H9 (cell line): ENCODE measurements at places on chromosomes 12 and 14. TPM values are rescaled to one million over a fixed set of nuclear protein-coding genes. Genes with fewer than 3 reads are reported as not detected.

GRCh38 chr14:63435204-63435603 is 108.0 kb downstream of the PPP2R5E start:
- H3K4me1 ChIP-seq = peaks cover 3% of the 10 kb centered on the region; the same call in 1 of the 2 replicates
- H3K4me3 ChIP-seq = no peak overlapping the region
- DNase-seq = no peak
- H3K27ac ChIP-seq = no peak overlapping the region
- H3K36me3 ChIP-seq = no peaks in the 10 kb centered on the region

GRCh38 chr12:46983959-46984841 is 95.2 kb upstream of the PCED1B start:
- no peak overlapping the region for H3K4me3 ChIP-seq
- H3K27me3 ChIP-seq = no peaks in the 10 kb centered on the region
- no peaks in the 10 kb centered on the region for H3K4me1 ChIP-seq
- DNase-seq = peak; percentile 76
- peaks cover 2% of the 10 kb centered on the region; the same call in 1 of the 3 replicates for H3K36me3 ChIP-seq

GLIPR1L1 gene
- total RNA-seq = 1.9 and 3.2 TPM in 2 replicates

DNA sequence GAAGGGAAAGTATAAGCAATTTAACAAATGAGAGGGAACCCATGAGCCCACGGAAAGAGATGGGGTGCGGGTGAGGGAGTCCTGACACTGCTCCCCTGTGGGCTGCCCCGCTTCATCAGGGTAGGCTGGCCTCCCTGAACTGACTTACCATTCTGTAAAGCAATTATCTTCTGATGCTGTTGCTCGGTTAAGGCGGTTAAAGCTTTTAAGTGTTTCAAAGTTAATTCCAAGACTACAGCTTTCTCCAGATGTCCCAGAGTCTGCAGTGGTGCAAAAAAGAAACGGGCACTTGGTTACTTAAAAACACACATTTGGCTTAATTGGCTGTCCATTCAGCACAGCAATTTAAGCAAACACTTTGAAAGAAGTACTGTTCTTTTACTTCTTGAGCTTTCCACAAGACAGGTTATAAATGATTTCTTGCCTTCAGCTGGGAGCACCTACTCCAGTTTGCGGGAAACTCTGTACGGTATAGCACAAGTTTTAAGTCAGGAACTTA is 1.3 kb downstream of the BHLHE41 start:
- peaks cover 4% of the 10 kb centered on the region; the same call in 1 of the 3 replicates for H3K36me3 ChIP-seq
- H3K27me3 ChIP-seq = peaks cover 53% of the 10 kb centered on the region
- H3K4me3 ChIP-seq = peak overlapping the region; percentile 59
- no peak for DNase-seq
- no peak overlapping the region for H3K27ac ChIP-seq

- H3K36me3 ChIP-seq = no peaks in the 10 kb centered on the region
- H3K4me3 ChIP-seq = no peak overlapping the region
- no peaks in the 10 kb centered on the region for H3K4me1 ChIP-seq
- DNase-seq = no peak
- H3K27ac ChIP-seq = no peak overlapping the region
Observed at GRCh38 chr14:59197695-59198262, 9.3 kb downstream of the DAAM1 start.

SDS gene
- total RNA-seq = 0.13 TPM in 1 of 2 replicates, not detected in the other

DNA sequence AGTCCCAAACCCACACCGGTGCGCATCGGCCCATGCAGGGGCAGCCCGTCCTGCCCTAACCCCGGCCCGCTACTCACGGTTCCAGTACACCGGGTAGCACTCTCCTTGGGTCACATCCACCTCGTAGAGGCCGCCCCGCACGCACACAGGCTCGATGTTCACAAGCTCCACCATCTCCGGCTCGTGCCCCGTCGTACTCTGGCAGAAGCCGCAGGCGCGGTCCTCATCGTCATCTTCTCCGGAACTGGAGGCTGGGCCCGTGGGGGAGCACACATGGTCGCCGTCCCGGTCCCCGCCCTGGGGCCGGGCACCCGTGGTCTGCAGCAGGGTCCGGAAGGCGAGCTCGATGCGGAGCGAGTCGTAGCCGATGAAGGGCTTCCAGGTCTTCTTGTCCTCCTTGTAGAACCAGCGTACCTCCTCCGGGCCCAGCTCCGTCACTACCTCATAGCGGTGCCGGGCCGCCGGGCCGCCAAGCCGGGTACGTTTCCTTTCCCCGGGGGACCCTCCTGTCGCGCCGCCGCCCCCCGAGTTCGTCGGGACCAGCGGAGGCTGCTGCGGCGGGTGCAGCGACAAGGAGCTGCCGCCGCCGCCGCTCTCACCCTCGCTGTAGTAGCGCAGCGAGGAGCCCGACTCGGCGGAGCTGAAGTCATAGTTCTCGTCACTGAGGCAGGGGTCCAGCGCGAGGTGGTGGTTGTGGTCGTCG is 788 bp downstream of the DDHD1 start:
- H3K4me1 ChIP-seq = no peaks in the 10 kb centered on the region; the same call in 1 of the 2 replicates
- peak; percentile 41 for DNase-seq
- H3K4me3 ChIP-seq = peak overlapping the region; percentile 96

CYP46A1 gene
- total RNA-seq = 0.59 and 0.75 TPM in 2 replicates

DNA sequence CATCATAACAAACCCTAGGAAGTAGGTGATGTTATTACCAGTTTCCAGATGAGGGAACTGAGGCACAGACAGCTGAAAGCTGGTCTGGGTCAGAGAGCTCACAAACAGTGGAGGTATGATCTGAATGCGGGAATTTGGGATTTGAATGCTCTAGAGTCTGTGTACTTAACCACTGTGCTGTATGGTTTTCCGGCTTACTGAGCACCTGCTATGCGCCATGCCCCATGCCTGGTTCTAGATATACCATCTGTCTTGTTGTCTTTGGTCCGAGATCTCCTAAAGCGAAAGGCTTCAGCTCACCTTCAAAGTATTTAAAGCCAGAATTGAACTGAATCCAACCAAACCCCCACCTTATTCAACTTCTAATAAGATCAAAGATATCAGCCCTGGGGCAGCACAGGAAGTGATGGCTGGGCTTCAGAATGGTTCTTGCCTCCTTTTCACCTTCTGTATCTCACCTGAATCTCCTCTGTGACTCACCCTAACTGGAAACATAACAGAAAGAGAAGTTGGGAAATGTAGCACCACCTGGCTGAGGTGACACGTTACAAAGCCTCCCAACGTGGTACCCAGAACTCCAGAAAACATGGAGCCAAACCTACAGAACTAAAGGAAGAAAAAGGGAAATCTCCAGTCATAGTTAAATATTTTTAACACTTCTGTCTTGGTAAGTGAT is 54.3 kb downstream of the PRMT8 start:
- H3K27me3 ChIP-seq = no peaks in the 10 kb centered on the region
- no peaks in the 10 kb centered on the region for H3K36me3 ChIP-seq
- H3K4me1 ChIP-seq = no peaks in the 10 kb centered on the region
- DNase-seq = peak; percentile 8
- H3K27ac ChIP-seq = no peak overlapping the region

- DNase-seq = no peak
- H3K27ac ChIP-seq = no peak overlapping the region
- H3K4me3 ChIP-seq = no peak overlapping the region
Observed at GRCh38 chr12:118271770-118272417, 100.8 kb downstream of the TAOK3 start.

DNA sequence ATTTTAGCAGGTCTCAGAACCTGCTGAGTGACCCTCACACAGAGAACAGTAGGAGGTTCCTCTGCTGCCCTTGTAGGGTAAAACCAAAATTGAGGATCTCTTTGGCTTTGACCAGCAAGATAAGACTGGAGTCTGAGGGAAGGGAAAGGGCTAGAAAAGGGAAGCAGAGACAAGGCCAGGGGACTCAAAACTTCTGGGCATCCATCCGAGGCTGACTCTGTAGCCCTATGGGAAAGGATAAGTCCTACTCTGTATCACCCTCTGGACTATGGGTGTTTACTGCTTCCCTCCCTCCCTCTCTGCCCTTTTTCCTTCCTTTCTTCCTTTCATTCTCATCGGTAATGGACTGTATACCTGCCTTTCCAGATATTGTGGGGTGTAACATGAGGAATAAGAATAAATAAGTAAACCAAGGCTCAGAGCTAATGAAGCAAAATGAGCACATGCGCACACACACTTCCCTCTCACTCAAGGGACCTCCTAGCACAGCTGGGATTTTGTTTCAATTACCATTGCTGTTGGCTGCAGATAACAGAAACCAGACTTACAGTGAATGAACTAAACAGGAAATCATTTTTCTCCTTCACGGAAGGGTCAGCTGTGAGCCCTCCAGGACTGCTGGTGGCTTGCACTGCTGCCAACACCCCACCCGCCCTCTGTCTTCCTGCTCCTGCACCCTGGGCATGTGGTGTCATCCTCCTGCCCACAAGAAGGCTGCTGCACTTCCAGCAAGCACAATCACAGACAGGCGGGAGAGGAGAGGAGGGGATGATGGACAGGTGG is 404.4 kb upstream of the CCDC196 start:
- no peaks in the 10 kb centered on the region for H3K36me3 ChIP-seq
- H3K4me3 ChIP-seq = no peak overlapping the region
- no peak for DNase-seq
- H3K27ac ChIP-seq = no peak overlapping the region
- no peaks in the 10 kb centered on the region for H3K4me1 ChIP-seq

CMAS gene
- total RNA-seq = 46.7 and 47.4 TPM in 2 replicates

TAS2R42 gene
- total RNA-seq = not detected in 2 replicates

DNA sequence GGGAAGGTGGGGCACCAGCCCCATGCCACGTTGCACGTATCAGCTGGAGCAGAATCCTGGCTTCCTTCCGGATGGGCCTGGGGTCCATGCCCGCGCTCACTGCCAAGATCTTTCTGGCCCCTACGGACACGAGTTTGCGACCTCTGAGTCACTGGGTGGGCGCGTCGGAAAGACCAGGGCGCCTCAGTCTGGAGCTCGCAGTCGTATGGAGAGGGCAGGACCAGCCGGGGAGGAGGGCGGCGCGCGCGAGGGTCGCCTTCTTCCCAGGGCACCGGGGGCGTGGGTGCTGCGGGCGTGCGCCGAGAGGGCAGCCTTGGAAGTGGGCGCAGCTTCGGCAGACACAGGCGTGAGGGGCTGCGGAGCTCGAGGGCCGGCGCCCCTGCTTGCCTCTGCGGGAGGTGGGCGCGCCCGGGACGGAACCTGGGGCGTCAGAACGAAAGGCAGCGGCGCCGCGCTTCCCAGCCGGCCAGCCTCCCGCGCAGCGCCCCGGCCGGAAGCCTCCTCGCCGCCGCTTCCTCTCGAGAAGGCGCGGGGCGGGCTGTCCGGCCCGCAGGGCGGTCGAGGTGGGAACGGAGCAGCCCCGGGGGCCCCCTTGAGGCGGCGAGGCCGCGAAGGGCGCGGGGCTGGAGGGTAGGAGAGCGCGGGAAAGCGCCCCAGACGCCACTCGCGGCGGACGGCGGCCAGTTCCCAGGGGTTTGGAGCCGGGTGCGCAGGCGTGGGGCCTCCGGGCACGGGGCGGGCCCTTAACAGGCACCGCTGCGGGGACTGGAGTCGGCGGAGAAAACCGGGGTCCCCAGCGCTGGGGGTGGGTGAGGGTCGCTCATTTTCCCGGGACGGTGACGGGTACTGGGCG is at the start of gene ARL6IP4:
Gene ARL6IP4 (plus strand): TSS at position 499 of the 853 bp plus-strand sequence. CDS start 459 bp downstream, outside the sequence.
- DNase-seq = no peak
- no peaks in the 10 kb centered on the region for H3K27me3 ChIP-seq
- H3K36me3 ChIP-seq = peaks cover 8% of the 10 kb centered on the region
- peaks cover 8% of the 10 kb centered on the region; the same call in 1 of the 2 replicates for H3K4me1 ChIP-seq
- H3K4me3 ChIP-seq = peak within 1 kb of the TSS; percentile 88
- no peak within 1 kb of the TSS for H3K27ac ChIP-seq

DNA sequence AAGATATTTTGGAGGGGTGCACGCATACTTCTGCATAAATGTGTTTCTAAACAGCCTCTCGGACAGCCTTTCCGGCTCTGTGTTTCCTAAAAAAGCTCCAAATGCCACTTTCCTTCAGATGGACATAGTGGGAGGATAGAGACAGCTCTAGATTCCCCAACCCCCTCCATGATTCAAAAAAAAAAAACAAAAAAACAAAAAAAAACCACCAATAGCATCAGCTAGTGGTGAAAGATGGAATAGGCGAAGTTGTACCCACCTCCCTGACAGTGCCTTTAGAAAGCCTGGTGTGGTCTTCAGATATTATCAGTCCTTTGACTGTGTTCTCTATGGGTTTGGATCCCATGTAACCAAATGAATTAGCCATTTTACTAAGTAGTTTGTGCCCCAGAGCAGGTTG is 94.1 kb downstream of the PHETA1 start:
- no peak overlapping the region for H3K4me3 ChIP-seq
- DNase-seq = no peak
- H3K36me3 ChIP-seq = no peaks in the 10 kb centered on the region
- H3K27ac ChIP-seq = no peak overlapping the region
- no peaks in the 10 kb centered on the region for H3K4me1 ChIP-seq
- H3K27me3 ChIP-seq = no peaks in the 10 kb centered on the region

GRCh38 chr12:43444940-43445564 is 107.0 kb downstream of the ADAMTS20 start:
- H3K4me1 ChIP-seq = no peaks in the 10 kb centered on the region
- H3K36me3 ChIP-seq = peaks cover 13% of the 10 kb centered on the region
- H3K27ac ChIP-seq = no peak overlapping the region
- no peaks in the 10 kb centered on the region for H3K27me3 ChIP-seq
- H3K4me3 ChIP-seq = no peak overlapping the region
- peak; percentile 44 for DNase-seq

DNA sequence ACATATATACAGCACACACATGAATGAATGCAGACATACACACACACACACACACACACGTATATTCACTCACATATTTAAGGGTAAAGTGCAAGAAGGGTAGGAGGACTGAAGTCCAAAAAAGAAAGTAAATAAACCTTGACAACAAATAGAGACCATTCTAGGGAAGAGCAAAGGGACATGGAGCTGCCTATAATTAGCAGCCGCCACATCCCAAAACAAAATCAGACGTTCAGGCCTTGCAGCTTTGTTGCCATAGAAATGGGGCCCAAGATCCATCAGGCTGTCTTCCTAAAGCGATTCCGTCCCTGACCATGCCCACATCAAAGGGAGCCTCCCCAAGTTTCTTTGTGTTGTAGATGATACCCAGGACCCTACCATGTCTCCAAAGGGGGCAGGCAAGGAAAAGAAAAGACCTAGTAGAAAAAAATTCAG is 703.5 kb upstream of the TBX3 start:
- H3K36me3 ChIP-seq = no peaks in the 10 kb centered on the region
- no peak overlapping the region for H3K4me3 ChIP-seq
- peak; percentile 46 for DNase-seq
- H3K27me3 ChIP-seq = no peaks in the 10 kb centered on the region
- H3K4me1 ChIP-seq = no peaks in the 10 kb centered on the region

DNA sequence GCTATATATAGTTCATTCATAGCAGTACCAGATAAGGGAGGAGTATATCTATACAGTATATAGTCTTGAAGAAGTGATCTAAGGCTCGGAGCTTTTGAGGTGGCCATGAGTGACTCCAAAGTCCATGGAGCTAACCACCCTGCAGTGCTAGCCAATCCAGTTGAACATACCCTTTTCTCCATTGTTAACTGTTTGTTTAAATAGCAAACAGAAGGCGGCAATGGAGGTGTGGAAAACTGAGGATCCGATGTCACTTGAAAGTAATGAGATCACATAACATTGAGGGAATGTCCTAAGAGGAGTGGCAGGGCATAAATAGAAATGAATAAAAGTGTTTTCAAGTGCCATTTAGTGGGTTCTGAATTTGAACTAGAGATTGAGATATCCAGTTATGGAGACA is 12.4 kb upstream of the SNAPC1 start:
- H3K4me3 ChIP-seq = no peak overlapping the region
- no peak for DNase-seq
- peaks cover 5% of the 10 kb centered on the region; the same call in 1 of the 2 replicates for H3K4me1 ChIP-seq
- H3K27me3 ChIP-seq = no peaks in the 10 kb centered on the region
- H3K36me3 ChIP-seq = peaks cover 40% of the 10 kb centered on the region

MYH7 gene
- not detected in 2 replicates for total RNA-seq
